ENCODE measurements at places on chromosomes 12 and 14.
A peak's percentile ranks its signal among the peaks of the same experiment; 100 is the strongest.

DNA sequence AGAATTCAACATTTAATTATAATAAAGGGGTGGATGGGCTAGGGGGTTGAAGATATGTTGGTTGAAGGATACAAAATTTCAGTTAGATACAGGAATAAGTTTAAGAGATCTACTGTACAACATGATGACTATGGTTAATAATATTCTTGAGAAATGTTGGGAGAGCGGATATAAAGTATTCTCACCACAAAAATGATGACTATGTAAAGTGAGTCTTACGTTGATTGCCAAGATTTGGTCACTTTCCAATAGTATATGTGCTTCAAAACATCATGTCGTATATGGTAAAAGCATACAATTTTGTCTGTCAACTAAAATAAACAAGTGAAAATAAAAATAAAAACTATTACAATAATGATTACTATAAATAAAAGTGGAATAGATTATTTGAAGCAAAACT is 802.0 kb downstream of the C12orf50 start:
- DNase-seq, result no peak

- no peak for DNase-seq
Observed at GRCh38 chr14:78319887-78320635, 149.9 kb downstream of the NRXN3 start.

GRCh38 chr12:7935590-7936581 is at the start of gene SLC2A3:
TSS of gene SLC2A3 (minus strand) at chr12:7936187. CDS start at chr12:7936034, 153 bp downstream.
- DNase-seq, result peak; percentile 19

DNA sequence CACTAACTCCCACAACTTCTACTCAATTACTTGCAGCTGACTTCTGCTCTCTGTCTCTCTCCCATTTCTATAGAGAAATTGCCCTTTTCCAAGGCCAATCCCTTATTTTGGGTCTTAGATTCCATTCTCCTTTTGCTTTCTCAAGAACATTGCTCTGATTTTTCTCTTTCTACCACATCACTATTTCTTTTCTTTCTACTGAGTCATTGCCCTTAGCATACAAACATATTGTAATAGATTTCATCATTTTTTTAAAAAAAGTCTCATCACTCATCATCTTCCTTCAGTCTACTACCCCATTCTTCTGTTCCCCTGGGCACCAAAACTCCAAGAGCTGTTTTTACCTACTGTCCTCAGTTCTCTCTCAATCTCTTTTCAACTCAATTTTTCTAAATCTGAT is 4.4 kb upstream of the KCNA1 start:
- DNase-seq, result no peak

DNA sequence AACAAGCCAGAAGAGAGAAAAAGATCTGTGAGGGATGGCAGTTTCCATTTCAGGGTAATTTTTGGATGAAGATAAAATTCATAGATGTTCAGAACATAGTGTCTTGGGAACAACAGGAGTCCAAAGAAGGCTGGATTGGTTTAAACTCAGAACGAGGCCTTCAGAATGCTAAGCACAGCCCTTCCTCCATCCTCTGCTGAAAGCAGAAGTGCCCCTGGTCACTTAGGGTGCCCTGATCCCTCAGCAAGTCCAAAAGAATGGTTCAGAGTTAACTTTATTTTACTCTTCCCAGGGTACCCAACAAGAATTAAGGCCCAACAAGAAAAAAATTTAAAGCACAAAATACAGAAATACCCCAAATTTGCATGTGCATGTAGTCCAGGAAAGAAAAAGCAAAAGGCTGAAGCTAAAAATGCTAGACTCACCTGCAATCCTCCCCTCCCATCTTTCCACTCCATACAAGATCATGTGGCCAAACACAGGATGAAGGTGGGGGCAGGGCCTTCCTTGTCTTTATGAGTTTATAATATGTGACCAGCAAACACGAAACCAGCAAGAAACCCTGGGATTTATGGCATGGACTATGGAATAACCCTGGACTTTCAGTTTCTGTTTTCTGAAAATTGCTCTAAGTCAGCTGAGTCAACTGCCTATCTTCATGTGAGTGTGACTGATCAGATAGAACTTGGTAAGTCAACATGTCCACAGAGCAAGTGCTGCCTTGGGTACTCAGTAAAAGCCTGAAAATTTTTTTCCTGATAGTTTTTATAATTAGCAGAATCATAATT is 21.2 kb downstream of the MAX start:
- no peak for DNase-seq

GRCh38 chr14:100591453-100592371 is 4.5 kb upstream of the BEGAIN start:
- no peak for DNase-seq

DNA sequence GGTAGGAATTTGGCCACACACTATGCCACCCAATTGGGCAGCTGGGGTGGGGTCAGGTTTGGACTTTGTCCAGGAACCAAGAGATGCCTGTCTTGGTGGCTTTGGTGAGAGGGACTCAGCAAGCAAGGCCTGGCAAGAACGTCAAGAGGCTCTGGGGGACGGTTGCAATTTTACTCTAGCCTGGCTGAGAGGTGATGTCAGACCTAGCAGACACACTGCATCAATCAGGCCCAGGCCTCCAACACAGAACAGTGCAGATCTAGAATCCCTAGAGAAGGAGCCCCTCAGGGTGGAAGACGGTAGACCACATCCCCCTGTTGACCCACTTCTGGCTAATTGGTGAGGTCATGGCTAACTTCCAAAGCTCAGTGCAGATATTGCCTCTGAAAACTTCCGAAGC is 1.6 kb upstream of the UNC119B start:
- DNase-seq, result no peak

GRCh38 chr12:80937391-80938238 is at the start of gene LIN7A:
TSS of gene LIN7A (minus strand) at chr12:80937934. CDS start at chr12:80937722, 212 bp downstream.
- no peak for DNase-seq

DNA sequence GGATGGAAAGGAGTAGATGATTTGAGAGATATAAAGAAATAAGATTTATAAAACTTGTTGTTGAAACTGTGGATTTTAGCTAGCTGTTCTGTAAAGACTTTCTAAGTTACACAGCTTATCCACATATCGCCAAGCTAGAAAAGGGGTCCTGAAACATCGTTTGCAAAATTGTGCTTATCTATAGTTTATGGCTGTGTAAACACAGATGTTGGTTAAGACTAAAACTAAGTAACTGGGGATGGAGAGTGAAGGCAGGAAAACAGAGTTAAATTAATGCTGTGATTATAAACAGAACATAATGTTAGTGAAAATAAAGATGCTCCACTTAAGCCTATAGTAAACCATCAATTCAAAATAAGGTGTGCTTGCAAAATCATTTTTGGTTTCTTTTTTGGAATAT is 311.3 kb upstream of the DDHD1 start:
- DNase-seq, result no peak

DNA sequence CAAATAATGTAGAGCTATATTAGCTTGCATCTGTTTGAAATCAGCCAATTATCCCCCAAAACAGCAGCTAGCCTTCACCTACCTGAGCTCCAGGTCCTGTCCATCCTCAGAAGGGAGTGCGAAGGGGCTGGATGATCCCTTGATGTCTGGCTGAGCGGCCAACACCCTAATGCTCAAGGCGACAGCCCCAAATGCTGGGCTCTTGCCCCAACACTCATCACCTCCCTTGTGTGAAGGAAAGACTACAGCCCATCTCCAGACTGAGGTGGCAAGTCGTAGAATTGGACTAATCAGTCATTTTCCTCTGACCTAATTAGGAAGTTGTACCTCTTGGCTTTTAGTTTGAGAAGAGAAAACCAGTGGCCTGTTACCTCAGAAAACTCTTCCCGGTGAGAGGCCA is 16.3 kb upstream of the MDM1 start:
- DNase-seq, result no peak

DNA sequence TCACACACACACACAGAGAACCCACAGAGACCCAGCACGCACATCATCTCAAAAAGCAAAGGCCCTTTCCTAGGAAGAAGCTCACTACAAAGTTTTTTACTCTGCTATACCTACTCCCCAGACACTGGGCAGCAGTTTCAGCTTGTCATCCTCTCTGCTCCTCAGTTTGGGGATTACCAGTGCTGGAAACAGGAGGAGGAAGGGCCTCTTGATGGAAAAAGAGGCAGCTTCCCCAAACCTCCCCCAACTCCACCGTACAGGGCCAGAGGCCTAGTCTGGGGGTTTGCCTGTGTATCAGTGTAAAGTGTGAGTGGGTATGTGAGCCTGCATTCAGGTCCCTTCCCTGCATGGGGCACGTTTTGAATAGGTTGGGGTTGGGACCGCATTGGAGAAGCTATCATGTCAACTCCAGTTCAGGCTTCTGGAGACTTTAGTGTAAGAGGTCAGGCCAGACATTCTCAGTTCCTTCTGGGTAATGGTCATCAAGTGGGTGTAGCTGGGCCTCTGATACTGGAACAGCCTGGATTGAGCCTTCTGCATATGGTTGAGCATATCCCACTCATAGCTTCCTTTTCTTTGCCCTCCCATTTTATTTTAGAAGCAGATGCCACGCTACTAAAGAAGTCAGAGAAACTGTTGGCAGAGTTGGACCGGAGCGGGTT is 1.2 kb downstream of the REM2 start:
- DNase-seq, result no peak

GRCh38 chr12:121701667-121702277 is 10.8 kb upstream of the TMEM120B start:
- DNase-seq, result no peak

DNA sequence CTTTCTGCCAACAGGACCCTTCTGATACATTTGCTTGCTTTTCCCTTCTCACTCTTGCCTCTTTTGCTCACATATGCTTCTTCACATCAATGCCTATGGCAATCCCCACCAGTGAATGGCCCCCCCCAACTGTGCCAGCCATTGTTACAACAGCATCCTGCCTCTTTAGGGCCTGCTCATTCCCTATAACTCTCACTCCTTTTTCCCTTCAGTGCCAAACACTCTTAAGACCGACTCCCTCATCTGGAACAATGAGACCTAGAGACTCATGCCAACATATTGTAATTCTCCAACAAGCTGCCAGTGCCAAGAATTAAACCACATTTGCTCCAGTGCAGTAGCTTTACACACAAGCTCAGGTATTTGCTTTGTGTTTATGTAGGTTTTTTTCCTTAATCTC is 189.0 kb downstream of the SOX5 start:
- DNase-seq, result no peak

- DNase-seq, result no peak
Observed at GRCh38 chr12:40168868-40169267, 55.9 kb upstream of the LRRK2 start.

- no peak for DNase-seq
Observed at GRCh38 chr12:72560003-72560769, 288.0 kb downstream of the TRHDE start.

- DNase-seq, result no peak
Observed at GRCh38 chr12:44728566-44728965, 147.5 kb downstream of the NELL2 start.

DNA sequence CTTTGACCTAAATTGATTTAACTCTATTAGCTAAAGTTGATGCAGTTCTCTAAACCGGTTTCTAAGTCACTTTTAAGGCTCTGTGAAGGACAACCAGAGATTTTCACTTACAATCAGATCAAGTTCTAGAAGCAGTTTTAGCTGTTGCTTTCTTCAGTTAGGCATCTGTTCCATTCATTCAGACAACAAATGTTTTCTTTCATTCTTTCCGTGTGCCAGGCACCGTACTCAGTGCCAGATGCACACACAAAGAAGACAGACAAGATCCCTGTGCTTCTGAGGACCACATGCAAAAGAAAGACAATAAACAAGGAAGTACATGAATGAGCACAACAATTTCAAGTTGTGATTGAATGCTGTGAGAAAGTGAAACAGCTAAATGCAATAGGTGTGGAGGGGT is 11.1 kb upstream of the EGLN3 start:
- no peak for DNase-seq

DNA sequence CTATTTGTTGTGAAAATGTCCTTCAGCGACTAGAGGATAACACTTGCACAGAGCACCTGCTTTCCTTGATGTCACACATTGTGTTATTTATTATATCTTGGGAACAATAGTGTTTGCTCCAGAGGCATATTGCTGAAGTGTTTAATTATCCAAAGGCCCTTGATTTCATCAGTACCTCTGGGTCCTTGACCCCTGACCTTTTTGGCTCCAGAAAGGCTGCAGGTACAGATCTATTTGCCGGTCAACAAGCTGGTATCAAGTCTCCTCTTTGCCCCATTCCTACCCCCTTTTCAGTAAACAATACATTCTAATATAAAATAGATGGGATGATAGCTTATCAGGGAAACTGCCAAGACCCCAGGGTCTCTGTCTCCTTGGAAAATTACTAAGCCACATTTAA is 206.8 kb downstream of the DACT1 start:
- no peak for DNase-seq

- DNase-seq, result no peak
Observed at GRCh38 chr12:109497675-109498074, 20.2 kb downstream of the UBE3B start.

DNA sequence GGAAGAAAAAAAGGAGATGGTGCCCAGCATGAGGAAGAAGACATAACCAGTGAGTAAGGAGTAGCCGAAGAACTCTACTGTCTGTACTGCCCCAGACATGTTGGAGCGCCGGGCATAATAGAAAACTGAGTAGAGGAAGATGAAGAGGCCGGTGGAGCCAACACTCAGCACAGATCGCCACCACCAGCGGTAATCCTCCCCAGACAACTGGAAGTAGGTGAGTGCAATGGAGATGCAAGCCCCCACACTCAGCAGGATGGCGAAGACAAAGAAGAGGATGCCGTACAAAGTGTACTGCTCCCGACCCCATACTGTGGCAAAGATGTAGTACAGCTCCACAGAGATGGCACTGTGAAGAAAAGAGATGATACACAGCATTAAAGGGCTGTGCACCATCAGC is 844 bp upstream of the IPO4 start:
- DNase-seq, result no peak

- DNase-seq, result no peak
Observed at GRCh38 chr12:123951467-123951866, 21.2 kb downstream of the CCDC92 start.

GRCh38 chr12:54376596-54376995 is 7.9 kb downstream of the ZNF385A start:
- no peak for DNase-seq

DNA sequence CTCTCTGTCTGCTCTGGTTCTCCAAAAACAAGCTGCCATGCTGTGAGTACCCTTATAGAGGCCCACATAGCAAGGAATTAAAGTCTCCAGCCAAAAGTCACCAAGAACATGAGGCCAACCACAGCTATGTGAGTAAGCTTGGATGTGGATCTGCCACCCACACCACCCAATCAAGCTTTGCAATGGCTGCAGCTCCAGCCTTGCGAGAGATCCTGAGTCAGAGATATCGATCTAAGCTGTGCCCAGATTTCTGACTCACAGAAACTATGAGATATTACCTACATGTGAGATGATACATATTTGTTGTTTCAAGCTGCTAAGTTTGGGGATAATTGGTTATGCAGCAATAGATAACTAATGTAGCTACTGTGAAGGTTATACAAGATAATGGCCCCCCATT is 15.5 kb upstream of the TMEM233 start:
- DNase-seq, result no peak

GRCh38 chr14:50056435-50056834 is 59.9 kb downstream of the VCPKMT start:
- DNase-seq, result no peak

- no peak for DNase-seq
Observed at GRCh38 chr14:25628390-25628789, 578.4 kb upstream of the STXBP6 start.

DNA sequence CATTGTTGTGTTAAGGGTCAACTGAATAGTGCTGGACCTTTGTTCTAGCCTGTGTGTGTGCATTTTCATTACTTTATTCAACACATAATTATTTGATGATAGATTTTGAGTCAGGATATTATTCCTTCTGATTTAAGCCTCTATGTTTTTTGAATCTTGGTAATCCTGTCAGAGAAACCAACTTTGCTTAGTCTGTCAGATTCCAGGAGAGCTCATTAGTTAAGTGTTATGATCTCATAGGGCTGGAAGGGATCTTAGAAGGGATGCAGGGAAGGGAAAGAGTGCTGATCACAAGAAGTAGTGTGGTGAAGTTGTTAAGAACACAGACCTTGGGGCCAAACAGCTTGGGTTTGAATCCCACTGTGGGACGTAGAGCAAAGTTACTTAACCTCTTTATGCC is 52.9 kb downstream of the SCN8A start:
- no peak for DNase-seq
